GM23338 (cell line): ENCODE measurements at places on chromosomes 13 and 19.

GRCh38 chr19:18137657-18138339, 15.2 kb upstream of the PIK3R2 start:
- DNase-seq = no peak

DNA sequence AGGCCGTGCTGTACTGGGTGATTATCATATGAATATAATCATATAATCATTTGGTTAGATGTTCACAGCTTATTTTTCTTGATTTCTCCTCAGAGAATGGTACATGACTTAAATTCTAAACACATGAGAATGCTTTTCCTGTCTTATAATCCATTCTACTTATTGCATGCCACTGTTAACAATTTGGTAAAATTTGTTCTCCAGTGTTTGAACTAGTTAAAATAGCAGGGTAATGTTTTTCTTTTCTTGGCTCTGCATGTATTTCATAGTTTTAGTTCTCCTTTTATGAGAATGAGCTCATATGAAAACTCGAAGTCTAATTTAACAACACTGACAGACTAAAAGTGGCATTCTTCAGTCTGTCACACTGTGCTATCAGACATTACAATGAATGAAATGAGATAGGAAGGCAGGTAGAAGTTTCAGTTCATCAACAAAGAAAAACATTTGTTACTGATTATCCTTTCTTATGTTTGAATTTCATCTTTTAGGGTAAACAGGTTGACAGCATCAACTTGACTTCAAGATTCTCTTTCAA, 10.2 kb downstream of the SPRYD7 start:
- no peak for DNase-seq

DNA sequence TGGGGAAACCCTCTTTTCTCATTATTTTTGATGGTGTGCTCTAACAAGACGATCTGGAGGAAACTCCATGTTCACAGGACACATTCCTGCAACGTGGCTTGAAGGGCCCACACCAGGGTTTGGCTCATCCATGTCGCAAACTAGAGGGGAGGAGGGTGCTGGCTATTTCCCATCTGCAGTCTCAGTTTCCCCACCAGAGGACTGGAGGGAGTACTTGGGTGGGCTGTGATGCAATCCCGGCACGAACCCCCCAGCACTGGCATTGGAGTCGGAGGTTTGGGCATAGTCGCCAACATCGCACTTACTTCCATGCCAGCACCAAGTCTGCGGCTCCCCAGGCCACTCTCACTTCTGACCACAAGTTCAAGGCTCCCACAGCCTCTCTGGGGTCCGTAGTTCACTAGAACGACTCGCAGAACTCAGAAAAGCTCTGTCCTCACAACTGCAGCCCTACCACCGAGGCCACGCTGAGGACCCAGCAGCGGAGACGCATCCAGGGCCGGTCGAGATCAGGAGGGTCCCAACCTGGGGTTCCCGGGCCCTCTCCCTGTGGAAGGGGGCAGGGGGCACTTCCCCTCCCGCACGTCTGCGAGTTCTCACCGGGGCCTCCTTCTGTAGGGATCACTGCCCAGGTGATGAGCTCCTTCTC, 165.6 kb upstream of the SOX1 start:
- DNase-seq = no peak

GRCh38 chr19:42360787-42361544, 29.1 kb downstream of the CNFN start:
- peak; percentile 86 for DNase-seq

DNA sequence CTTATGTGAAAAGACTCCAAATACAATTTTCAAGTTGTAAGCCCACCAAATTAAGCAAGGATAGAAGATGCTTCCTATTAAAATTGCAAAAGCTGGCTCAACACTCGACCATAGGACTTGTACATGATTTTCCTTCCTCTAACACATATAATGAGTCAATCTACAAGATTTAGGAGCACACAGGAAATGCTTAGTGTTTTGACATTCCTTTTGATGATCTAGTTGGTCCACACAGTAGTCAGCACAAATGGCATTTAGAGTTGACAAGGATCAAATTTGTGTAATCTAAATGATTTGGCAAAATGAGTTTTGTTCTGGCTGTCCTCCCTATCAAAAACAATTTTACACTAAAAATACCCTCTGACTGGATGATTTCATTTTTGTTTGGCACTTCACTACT, 340.2 kb downstream of the DIAPH3 start:
- DNase-seq = no peak
